Naive B cell (primary cell): ENCODE measurements at places on chromosomes 11 and 22. TPM values are rescaled to one million over a fixed set of nuclear protein-coding genes. Genes with fewer than 3 reads are reported as not detected.

The FGF3 gene
- not detected for polyA plus RNA-seq

The C11orf21 gene
- 8.3 TPM for polyA plus RNA-seq

The SAC3D1 gene
- 5.4 TPM for polyA plus RNA-seq

The TALDO1 gene
- polyA plus RNA-seq, result 156 TPM

The CCDC89 gene
- not detected for polyA plus RNA-seq

The OR10G4 gene
- polyA plus RNA-seq, result not detected
